ENCODE measurements at places on chromosomes 1 and 21. TPM values are rescaled to one million over a fixed set of nuclear protein-coding genes. Genes with fewer than 3 reads are reported as not detected.

NGF gene
- not detected for total RNA-seq

REN gene
- total RNA-seq, result not detected

NLRP3 gene
- 0.09 TPM for total RNA-seq

FAM43B gene
- not detected for total RNA-seq

S100A9 gene
- total RNA-seq, result not detected

LIPI gene
- total RNA-seq, result not detected

HSF2BP gene
- total RNA-seq, result 1.1 TPM

GRCh38 chr1:229186373-229187056 is 84.4 kb upstream of the RAB4A start:
- no peak for DNase-seq

- no peak for DNase-seq
Observed at GRCh38 chr1:237226177-237226944, 184.4 kb downstream of the RYR2 start.

DNA sequence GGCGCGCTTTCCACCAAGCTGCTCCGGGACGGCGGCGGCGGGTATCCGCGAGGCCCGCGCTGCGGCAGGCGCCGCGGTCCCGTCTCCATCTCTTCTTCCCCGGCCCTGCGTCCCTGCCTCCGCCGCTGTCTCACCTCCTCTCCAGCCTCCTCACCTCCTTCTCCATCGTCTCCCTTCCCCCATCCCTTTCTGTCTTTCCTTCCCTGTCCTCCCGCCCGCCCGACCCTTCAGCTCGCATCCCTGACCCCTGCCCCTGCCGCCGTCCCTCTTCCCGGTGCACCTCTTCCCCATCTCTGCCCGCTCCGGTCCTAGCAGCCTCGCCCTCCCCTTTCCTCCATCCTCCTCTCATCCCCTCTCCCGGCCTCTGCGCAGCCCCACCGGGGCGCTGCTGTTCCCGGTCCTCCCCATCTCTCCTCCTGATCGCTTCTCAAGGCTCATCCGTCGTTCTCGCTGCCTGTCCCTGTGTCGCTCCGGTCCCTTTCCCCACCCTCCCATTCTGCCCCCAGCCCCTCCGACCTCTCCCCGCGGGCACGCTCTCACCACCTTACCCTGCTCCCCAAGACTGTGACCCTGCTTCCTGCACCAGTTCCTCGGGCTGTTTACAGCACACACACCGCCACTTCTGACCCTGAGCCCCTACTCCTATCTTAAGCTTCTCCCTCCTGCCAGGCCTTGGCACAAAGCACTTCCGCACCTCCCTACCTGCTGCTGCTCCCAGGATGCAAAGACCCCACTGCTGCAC is 760 bp upstream of the NPHP4 start:
- DNase-seq, result peak; percentile 63

- DNase-seq, result no peak
Observed at GRCh38 chr1:12438349-12438924, 179.6 kb downstream of the DHRS3 start.

GRCh38 chr1:20354610-20355009 is 63.9 kb downstream of the VWA5B1 start:
- peak; percentile 45 for DNase-seq

GRCh38 chr1:42825036-42825851 is 8.0 kb upstream of the SVBP start:
- DNase-seq, result no peak
